ENCODE measurements at places on chromosomes 11 and 22. TPM values are rescaled to one million over a fixed set of nuclear protein-coding genes. Genes with fewer than 3 reads are reported as not detected.

- no peak for DNase-seq
Observed at GRCh38 chr22:38984224-38984623, 2.1 kb downstream of the APOBEC3B start.

DNA sequence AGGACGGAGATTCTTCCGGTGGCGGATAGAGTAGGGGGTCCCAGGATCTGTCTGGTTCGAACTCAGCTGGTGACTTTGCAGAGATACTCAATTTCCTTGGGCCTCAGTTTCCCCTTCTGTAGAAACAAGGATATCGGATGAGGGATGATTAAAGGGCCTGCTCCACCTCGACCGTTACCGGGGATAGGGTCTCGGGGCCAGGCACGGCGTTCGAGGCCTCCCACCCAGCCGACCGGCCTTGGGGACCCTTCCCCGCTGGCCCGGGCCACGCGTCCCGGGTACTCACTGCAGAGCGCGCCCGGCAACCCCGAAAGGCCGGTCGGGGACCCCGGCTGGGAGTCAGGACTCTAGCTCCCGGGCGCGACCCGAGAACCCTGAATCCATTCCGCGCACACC lies 321 bp downstream of the RHBDD3 start:
- DNase-seq = no peak

DNA sequence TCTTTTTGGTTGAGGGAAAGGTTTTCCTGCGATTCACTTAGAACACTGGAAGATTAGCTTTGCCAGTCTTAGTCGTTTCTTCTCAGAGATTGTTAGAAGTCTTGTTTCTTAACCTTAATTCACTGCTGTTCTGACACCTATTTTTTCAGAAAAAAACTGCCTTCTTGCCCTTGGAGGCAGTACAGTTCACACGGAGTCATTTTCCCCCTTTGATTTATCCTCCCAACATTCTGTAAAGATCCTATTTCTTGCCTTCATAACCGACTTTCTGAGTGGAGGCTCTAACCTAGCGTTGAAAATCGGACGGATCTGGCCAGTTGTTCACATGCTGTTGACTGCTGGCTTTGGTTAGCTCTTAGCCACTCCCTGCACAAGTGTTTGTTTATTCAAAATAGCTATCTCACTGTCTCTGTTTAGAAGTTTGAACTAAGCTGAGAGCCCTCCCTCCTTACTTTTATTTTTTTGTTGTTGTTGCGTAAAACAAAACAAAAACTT lies 737 bp downstream of the BCL2L13 start:
- no peak for DNase-seq

DNA sequence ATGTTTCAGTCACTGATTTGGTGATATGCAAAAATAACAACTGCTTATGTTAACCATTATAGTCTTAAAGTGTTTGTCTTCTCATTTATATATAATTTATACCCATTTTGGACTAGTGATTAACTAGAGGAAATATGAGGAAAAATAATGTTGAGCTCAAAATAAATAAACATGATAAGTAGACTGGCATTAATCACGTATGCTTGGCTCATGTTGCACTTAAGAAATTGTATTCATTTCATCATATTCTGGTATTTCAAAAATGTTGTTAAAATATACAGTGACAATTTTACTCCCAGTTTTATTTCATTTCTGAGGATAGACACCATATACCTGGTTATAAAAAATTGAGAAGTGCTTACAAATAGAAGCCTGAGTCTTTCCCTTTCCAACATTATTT lies 3.8 kb upstream of the OR10D3 start:
- no peak for DNase-seq

DNA sequence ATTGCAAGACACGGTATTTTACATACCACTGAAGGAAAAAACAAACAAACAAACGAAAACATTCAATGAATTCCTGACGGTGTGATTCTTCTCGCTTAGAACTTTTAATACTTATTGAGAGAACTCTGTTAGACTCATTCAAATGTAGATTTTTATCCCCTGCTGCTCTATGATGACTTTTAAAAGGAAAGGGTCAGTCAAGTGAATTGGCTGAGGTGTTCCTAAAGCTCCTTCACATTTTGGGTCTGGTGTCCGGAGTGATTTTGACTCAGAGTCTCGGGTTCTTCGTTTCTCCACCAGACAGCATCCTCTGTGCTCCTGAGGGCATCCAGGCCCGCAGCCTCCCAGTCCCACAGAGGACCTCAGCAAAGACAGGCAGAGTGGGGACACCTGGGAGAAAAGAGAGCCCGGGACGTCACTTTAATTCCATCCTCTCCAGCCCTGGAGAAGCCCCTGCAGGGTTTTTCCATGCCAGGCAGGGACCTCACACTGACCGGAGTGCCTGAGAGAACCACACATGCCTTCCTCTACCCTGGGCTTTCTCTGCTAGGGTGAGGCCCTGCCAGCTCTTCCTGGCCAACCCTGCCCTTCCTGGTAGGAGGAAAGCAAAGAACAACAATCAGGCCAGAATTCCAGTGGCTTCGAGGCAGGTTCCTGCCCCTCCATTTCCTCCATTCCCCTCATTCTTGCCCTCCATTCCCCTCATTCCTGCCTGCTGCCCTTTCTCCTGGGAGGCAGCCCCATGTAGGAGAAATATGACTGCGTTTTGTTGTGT lies 1.4 kb upstream of the CSF2RB start:
- DNase-seq = no peak

Gene MAPK8IP2
- 0.39 TPM for total RNA-seq

Gene VPREB1
- total RNA-seq = not detected

DNA sequence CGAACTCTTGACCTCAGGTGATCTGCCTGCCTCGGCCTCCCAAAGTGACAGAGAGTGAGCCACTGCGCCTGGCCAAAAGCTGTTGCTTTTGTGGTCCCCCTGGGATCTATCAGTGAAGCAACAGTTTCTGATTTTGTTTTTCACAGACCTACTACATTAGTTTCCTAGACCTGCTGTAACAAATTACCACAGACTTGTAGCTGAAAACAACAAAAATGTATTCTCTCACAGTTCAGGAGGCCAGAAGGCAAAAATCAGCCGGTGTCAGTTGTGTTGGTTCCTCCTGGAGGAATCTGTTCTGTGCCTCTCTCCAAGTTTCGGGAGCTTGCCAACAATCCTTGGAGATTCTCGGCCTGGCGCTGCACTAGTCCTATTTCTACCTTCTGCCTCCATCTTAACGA lies 8.5 kb upstream of the SLC35C1 start:
- no peak for DNase-seq

DNA sequence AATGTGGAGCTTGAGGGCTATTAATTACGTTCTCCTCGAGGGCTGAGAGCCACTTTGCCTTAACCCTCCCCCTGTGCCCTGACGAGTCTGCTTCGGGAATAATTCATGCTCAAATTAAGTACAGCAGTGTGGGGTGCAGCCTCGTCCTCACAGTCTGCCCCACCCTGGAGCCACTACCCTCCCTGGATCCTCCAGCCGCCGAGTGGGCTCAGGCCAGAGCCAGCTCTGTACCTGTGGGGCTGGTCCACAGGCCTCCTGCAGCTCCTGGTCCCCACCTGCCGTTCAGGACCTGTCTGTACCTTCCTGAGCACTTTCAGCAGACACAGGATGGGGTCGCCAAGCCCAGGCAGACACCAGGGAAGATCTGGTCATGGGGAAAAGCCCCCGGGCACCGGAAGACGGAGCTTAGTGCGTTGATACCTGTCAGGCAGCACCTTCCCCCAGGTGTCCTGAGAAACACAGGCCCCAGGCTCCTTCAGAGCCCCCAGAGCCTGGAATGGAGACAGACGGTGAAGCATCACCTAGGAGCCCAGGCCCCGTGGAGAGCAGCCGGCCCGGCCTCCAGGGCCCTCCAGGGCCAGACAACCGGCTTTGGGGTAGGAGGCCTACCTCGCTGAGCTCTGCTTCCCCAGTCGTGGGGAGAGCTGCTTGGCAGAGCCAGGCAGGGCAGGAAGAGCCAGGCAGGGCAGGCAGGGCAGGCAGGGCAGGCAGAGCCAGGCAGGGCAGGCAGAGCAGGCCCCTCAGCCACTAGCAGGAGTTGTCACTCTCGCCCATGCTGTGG lies 9.7 kb downstream of the TSPAN32 start:
- no peak for DNase-seq

Gene SHISAL1
- total RNA-seq = not detected

GRCh38 chr11:111960916-111961315 lies 23.8 kb downstream of the DIXDC1 start:
- no peak for DNase-seq

DNA sequence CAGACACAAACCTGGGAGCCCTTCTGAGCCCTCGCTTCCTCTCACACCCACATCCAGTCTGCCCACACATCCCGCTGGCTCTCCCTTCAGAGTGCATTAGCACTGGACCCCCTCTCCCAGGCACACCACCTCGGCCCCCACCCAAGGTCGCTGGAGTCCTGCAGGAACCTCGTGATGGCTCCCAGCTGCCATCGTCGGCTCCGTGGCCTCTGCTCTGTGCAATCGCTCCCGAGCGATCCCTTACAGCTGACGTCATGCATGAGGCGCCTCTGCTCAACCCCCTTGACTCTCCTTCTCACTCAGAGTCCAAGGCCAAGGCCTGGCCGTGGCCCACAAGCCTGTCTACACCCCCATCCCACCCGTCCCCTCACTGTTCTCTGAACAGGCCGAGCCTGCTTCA lies 183.9 kb downstream of the EFCAB6 start:
- no peak for DNase-seq

DNA sequence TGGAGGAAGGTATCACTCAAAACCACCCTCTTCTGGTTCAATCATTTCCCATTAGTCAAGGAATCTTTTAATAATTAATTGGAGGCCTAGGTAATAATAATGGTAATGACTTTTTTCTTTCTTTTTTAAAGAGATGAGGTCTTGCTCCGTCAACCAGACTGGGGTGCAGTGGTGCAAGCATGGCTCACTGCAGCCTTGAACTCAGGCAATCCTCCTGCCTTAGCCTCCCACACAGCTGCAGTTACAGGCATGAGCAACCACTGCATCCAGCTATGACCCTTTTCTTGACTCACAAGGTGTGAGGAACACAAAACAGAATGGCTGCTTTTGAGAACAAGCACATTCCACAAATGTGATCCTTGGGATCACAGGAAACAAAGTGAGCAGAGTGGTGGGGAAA lies 3.6 kb downstream of the POLDIP3 start:
- no peak for DNase-seq

- DNase-seq = no peak
Observed at GRCh38 chr22:50312371-50312770, 4.9 kb upstream of the PLXNB2 start.

DNA sequence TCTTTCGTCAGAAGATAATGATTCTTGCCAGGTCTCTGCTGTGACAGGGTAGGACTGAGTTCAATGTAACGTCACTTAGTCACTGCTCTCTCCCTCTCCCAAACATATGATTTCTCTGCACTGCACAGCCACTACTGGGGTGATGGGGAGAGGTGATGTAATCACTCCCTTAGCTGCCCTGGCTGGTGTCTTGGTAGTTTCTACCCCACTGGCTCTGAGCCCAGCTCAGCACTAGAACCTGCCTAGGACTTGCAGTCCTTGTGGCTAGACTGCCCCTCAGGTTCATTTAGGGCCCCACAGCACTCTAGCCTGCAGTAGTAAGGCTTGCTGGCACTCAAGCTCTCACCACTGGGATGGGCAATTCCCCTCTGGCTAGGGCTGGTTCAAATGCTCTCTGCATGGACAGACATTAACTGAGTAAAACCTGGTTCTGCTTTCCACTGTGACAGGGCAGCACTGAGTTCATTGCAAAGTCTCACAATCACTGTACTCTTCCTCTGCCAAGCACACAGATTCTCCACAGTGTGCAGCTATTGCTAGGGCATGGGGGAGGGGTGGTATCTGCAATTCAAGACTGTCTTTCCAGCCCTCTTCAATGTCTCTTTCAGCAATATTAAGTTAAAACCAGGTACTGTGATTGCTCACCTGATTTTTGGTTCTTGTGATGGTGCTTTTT lies 571.4 kb upstream of the FAT3 start:
- DNase-seq = no peak

DNA sequence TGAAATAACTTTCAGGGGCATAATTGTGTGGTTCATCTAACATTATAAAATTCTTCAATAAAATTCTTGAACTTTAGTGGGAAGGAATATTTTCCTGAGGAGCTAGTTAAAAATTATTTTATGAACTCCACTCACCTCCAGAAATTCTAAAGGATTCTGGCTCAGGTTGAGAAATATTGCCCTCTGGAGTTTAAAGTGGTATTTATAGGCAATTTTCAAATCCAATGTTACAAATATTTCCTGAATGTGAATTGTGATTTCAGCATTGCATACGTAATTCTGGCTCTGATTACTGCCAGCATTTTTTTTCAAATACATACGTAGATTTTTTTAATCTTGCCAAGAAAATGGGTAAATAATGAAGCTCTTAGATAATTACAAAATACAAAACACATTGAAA lies 598.2 kb upstream of the ANO3 start:
- DNase-seq = no peak

DNA sequence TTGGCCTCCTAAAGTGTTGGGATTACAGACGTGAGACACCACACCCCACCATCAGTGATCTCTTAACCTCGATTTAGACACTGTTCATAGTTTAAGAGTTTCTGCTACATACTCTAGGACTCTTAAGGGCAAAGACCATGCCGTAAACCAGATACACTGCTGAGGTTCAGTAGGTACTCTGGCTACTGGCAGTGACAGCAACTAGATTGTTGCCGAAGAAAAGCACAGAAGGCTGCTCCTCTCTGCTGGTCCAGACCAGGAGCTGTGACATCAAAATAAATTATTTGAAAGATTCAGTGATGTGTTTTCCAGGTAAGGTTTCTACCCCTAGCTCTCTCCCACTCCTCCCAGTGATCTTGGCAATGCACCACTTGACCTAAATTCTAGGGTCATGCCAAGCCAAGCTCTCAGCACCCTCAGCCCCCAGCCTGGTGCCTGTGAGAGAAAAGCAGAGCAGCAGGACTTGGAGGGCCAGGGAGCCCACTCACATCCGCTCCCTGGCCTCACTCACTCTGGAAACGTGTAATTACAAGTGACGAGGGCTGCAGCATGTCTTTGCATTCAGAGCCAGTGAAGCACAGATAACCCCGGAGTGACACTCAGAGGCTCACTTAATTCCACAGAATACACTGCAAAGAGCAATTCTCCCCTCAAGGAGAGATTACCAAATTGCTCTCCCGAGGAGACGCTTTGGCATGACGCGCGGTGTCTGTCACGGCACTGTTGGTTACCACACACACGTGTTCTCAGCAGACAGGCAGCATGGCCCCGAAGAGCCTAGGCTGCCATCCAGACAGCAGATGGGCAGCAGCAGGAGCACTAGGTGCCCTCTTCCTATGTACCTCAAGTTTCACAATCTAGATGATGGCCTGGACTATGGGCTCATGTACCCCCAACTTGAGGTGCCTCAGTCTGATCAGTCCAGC lies 96.9 kb upstream of the PITPNB start:
- DNase-seq = no peak

DNA sequence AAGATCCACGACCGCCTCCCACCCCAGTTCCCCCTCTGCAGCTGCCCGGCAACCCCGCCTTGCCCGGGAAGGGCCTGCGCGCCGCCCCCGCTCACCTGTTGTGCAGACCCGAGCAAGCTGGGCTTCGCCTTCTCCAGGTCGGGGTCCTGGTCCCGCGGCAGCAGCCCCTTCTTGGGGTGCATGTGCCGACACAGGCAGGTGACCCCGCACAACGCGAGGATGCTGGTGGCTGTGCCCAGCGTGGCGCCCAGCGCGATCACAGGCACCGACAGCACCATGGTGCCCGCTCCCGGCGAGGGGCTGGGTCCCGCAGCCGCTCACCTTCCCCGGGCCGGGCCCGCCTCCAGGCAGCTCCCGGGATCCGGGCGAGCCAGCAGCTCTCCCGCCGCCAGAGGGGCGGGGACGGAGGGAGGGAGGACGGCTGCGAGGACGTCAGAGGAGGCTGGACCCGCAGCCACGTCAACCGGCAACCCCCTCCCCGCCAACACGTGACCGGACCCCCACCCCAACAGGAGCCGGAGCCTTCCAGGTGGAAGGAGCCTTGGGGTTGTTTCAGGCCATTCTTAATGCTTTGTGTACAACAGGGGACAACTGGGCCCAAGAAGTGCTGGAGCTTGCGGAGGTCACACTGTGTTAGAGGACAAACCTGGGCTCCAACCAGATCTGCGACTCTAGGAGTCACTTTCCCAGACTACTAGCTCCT lies at the start of gene SYT13:
Gene SYT13 (minus strand): TSS at position 412 of the 703 bp plus-strand sequence. CDS start 134 bp downstream, at position 278.
- DNase-seq = no peak
